ENCODE measurements at places on chromosomes 11 and 22.

DNA sequence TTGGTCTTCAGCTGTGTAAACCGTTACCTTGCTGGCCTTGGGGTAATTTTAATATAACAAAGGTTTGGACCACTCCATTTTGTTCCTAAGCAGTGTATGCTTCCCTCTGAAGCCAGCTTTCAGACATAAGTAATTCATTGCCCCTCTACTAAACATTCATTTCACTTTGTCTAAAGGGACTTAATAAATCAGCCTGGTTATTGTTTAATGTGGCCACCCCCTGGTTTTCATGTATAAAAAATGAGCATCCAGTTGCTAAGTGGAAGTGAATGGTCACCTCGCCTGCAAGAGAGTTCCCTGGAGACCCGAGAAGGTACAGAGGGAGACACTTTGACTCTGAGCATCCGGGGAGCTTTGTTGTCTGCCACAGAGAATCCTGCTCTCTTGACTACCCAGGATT, 3.9 kb downstream of the ABTB2 start:
- DNase-seq = no peak

- peak; percentile 41 for DNase-seq
These were observed 103.4 kb upstream of the FGF3 start for GRCh38 chr11:69922596-69923111.

DNA sequence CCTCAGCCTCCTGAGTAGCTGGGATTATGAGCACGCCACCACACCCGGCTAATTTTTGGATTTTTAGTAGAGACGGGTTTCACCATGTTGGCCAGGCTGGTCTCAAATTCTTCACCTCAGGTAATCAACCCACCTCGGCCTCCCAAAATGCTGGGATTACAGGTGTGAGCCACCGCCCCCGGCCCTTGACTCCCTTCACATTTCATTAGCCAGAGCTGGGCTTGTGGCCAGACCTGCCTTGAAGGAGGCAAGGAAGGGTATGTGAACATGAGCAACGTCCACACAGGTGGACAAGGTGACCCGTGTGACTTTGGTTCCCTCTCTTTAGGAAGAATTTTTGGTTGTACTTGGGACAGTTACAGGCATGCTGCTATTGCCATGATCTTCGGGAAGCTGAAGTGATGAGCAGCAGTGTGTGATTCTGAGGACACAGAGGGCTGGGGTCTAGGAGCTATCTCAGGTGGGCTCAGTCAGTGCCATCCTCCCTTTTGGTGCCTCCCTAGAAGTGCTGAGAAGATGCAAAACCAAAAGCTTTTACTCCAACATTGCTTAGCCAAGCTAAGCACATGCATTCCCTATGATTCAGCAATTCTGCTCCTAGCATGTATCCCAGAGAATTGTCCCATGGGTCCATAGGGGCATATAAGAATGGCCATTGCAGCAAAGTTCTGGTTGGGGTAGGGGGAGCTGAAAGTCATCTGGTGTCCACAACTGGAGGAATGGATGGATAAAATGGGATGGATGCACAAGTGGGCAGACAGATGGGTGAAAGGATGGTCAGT, 6.1 kb downstream of the AP5B1 start:
- DNase-seq = no peak

GRCh38 chr11:19879307-19880087, 166.9 kb downstream of the NAV2 start:
- DNase-seq = peak; percentile 44

- DNase-seq = no peak
These were observed 9.9 kb downstream of the BRSK2 start for GRCh38 chr11:1399386-1400316.

- peak; percentile 91 for DNase-seq
These were observed 365.7 kb upstream of the CADM1 start for GRCh38 chr11:115869780-115870431.

GRCh38 chr11:84249344-84250135, 963.4 kb upstream of the CCDC90B start:
- DNase-seq = no peak

DNA sequence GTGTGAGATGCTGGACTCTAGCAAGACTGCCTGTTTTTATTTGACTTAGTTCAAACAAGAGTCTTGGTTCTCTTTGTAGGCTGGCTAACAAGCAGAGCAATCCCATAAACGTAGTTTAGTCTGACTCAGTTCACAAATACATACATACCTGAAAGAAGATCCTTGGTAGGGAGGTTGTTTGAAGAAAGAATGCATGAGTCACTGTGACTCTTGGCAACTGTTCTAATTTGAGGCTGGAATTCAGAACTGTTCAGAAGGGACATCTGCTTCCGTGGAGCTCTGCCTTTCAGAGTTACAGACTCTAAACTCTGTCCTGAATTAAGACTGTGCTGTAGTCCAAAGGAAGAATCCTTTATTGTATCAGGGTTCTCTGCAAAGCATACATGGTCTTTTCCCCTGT, 32.2 kb downstream of the C2CD3 start:
- peak; percentile 78 for DNase-seq

DNA sequence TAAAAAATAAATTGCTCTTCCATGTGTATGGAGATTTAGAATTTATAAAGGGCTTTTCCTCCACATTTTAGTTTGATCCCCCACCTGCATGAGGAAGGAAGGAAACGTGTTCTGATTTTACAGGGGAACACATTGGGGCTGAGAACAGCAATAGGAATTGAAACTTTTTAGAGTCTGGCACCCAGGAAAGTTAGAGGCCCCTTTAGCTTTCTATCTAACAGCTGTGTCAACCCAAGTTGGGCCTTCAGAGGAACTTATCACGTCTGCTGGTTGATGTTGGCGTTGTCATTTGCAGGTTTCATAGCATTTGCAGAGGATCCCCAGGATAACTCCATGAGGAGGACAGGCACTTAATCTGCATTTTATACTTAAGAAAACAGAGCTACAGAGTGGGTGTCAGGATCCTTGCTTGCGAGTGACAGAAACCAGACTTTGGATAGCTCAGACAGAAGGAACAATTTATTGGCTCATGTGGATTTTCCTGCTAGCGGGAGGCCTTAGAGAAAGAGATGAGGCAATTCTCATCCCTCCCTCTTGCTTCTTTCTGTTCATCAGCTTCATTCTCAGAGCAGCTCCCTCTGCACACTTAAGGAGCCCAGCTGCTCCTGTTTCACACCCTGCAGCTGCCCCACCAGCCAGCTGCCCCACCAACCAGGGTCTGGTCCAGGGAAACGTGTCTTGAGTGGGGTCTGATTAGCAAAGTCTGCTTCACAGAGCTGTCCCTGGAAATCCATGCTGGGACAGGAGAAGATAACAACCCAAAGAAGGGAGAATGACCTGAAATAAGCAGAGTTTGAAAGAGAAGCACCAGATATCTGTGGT, 92.5 kb upstream of the OR4B1 start:
- DNase-seq = no peak

DNA sequence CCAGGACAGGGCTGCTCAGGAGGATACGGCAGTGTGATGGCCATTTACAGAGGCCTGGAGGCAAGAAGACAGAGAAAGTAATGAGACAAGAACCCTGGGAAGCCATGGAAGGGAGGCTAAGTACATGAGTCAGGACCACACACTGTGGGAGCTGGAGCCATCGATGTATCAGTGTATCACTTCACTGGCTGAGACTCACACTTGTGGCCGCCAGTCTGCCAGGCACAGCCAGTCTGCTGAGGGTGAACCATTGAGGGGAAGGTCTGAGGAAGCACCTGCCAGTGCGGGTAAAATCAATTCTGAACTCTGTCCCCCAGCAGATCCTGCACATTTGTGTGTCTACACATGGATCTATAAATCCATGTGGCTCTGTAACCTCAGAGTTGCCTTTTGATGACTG, 195.6 kb downstream of the GRIK4 start:
- peak; percentile 66 for DNase-seq

GRCh38 chr11:66017321-66017720, 5.5 kb downstream of the CST6 start:
- DNase-seq = no peak

DNA sequence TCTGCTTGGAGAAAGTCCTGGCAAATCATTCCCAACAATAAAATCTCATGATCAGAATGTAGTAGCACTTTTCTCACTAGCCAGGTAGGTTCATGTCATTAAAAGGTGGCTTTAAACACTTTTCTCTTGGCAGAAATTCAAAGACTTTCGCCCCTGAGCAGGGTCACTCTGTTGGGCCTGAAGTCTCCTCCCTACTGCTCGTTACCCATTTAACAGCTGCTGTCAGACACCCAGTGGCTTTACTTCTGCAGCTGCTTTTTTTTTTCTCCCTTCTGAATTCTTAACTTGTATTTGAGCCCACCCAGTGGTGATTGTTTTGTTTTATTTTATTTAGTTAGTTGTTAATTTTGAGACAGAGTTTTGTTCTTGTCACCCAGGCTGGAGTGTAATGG, 25.0 kb downstream of the ARHGAP8 start:
- DNase-seq = no peak

- no peak for DNase-seq
These were observed 23.0 kb downstream of the PAX6 start for GRCh38 chr11:31788085-31788484.

DNA sequence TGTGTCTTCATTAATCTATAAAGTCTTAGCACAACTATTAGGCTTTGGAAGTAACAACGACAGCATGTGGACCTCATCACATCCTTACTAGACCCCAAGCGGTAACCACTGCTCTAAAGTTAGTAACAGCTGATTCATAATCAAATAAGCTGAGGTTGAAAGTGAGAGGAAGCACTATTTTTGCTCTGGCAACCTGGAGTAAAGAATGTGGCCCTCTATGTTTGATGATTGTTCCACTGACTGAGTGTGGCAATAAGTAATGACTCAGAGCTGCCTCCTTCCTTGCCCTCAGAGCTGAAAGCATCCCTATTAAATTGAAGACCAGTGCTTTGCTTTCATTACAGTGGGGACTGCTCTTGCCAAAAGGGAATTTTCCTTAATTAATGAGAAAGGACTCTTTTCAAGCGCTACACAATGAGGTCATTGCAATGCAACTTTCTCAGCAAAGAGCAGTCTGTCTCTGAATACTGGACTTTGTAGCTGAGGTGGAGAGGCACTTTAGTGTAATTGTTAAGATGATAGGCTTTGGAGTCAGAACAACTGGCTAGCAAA, 906.1 kb upstream of the RAG2 start:
- peak; percentile 88 for DNase-seq

DNA sequence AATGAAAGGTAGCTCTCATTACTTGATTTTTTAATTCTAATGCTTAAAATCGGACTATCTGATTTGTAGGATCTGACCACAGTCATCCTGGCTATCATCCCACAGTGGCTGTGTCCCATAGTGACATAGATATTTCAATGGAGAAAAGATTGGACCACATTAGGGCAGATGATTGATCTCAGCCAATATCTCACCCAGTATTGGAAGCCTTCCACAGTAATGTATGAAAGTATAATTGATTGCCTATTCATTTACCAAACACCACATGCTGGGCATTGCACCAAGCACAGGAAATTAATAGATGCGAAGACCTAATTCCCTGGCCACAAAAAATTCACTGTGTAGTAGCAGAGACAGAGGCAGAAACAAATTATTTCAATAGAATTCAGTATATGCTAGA, 37.6 kb downstream of the FZD4 start:
- DNase-seq = no peak

DNA sequence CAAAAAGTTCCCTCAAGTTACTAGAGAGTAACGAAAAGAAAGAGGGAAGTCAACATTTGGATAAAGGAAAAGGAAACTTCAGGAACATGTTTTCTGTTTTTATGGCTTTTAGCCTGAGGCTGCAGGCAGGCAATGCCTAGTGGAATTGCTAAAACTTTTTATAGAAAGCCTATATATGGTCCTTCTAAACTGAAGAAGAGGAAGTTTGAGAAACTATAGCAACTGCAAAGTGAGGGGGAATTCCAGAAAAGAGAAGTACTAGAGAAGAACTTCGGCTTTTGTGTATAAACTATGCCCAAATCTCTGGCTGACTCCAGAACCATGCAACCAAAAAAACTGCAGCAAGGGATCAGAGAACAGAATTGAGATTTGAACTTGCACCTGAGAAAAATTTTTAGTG, 74.3 kb upstream of the ARHGAP42 start:
- DNase-seq = no peak

- no peak for DNase-seq
These were observed 36.4 kb downstream of the MAP6 start for GRCh38 chr11:75632450-75632849.

DNA sequence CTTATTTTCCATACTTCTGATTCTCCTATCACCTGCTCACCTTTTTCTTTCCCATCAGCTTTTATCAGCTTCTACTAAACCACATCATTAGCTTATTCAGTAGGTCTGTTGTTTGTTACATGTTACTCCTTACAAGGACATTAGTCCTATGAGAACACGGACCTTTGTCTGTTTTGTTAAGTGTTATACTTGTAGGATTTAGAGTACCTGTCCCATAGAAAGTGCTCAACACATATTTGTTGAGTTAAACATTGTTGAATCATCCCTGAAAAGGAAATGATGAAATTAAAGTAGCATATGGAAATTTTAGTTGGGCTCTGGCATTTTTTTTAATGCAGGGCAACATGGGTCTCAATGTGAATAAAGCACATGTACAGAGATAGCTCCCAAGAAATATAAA, 222.1 kb upstream of the CARD18 start:
- DNase-seq = no peak

GRCh38 chr11:96193745-96194443, 149.1 kb downstream of the MAML2 start:
- DNase-seq = no peak

- DNase-seq = no peak
These were observed 320.7 kb downstream of the LARGE1 start for GRCh38 chr22:33599596-33599995.

GRCh38 chr11:120918257-120918656, 105.6 kb upstream of the TBCEL start:
- no peak for DNase-seq

DNA sequence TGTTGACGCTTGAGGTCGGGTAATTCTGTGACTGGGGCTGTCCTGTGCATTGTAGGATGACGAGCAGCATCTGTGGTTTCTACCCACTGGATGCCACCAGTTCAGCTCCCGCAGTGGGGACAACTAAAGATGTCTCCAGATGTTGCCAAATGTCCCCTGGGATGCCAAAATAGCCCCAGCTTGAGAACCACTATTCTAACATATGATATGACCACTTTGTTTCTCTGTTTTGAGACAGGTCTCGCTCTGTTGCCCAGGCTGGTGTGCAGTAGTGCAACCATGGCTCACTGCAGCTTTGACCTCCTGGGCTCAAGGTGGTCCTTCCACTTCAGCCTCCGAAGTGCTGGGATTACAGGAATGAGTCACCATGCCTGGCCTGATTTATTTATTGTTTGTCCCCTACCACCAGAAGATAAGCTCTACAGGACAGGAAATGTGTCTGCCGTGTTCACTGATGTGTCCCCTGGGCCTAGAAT, 4.4 kb upstream of the MEN1 start:
- no peak for DNase-seq

DNA sequence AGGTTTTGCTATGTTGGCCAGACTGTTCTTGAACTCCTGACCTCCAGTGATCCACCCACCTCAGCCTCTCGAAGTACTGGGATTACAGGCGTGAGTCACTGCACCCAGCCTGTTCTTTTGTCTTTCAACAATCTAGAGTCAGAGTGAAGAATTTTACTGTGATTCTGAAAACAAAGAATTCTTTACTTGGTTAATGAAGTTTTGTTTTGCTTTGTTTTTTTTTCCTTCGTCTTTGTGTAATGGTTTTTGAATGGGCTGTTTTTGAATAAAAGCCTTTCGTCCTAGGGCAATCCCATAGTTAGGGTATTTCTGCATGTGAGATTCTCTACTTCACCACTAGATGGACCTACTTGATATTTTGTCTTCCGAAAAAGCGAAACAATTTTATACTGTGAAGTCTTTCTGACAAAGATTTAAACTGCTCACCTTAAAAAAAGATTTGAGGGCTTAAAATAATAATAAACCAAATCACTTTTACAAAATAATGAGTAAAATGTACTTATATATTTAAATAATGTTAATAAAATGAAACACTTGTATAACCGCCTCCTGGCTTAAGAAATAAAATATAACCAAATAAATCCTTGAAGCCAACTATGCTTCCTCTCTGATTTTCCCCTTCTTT, 43.4 kb upstream of the SC5D start:
- DNase-seq = peak; percentile 64

Measured in islet precursor cell (in vitro differentiated cells).